ENCODE measurements at places on chromosomes 13 and 19.

DNA sequence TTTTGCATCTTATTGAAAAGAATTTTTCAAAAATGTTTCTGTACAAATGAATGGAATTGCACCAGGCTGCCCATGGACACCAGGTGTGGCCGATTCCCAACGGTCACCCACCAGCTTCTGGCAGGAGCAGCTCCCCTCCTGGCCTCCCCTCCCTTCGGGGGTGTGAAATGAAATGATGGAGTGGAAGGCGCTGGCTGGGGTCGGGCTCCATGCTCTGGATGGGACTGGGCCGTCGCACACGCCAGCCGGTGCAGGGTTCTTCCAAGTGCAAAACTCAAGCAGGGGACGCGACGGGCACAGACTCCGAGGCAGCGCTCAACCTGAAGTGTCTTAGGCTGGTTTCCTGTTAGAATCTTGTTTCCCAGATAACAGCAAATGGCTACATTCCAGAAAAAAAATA, 21.9 kb downstream of the C19orf44 start:
- DNase-seq, result no peak

DNA sequence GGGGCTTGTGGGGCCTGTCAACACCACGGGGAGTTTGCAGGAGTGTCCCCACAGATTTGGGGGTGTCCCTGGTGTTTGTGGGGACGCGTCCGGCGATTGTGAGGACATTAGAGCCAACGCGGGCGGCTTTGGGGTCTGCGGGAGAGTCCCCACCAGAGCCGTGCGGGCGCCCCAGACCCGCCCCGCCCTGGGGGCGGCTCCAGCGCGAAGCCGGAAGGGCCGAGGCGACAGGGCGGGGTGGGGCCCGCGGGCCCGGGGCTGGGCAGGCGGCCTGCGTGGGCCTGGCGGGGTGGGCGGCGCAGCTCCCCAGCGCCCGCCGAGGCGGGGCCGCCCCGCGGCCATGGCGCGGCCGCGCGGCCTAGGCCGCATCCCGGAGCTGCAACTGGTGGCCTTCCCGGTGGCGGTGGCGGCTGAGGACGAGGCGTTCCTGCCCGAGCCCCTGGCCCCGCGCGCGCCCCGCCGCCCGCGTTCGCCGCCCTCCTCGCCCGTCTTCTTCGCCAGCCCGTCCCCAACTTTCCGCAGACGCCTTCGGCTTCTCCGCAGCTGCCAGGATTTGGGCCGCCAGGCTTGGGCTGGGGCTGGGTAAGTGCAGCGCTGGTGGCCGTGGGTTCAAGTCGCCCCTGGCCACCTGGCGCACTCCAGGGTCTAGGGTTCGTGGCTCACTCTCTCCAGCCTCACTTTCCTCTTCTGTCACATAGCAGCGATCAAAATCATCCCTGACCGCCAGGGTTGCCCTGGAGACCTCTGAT, 10.3 kb downstream of the PDE4A start:
- DNase-seq, result peak; percentile 66

- no peak for DNase-seq
Observed at GRCh38 chr19:2287585-2288337, 5.8 kb upstream of the PEAK3 start.

- no peak for DNase-seq
Observed at GRCh38 chr19:13621413-13621812, 115.1 kb upstream of the CACNA1A start.

DNA sequence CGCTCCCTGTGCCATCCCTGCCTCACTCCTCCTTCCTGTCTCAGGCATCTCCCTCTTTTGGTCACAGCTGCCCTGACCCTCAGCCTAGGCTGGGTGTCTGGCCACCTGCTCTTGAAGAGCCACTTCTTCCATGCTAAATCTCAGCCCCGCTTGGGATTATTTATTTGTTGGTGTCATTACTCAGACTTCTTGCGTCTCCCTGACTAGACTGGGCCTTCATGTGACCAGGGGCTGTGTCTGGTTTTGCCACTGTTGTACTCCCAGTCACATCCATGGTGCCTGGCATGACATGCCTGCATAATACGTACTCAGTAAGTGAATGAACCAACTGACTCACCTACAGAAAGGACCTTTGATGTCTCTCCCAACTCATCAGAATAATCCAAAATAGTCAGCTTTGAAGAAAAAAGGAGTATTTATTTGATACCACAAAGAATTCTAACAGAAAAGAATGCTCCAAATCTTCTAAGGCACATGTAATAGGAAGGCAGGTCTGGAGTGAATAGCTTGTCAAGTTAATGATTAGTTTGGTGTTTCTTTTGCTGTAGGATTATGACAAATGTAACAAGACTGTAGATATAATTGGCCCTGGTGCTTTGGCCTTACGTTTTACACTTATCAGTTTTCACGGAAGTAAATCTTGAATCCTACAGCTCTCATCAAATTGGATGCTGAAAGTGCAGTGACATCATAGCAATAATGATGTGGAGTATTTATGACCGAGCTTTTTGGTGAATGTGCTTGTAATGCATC, 84.0 kb downstream of the ALOX5AP start:
- DNase-seq, result no peak

- no peak for DNase-seq
Observed at GRCh38 chr19:46296722-46297461, at the start of gene HIF3A. Gene HIF3A (plus strand): TSS chr19:46297042. CDS start chr19:46297077, 35 bp downstream.

DNA sequence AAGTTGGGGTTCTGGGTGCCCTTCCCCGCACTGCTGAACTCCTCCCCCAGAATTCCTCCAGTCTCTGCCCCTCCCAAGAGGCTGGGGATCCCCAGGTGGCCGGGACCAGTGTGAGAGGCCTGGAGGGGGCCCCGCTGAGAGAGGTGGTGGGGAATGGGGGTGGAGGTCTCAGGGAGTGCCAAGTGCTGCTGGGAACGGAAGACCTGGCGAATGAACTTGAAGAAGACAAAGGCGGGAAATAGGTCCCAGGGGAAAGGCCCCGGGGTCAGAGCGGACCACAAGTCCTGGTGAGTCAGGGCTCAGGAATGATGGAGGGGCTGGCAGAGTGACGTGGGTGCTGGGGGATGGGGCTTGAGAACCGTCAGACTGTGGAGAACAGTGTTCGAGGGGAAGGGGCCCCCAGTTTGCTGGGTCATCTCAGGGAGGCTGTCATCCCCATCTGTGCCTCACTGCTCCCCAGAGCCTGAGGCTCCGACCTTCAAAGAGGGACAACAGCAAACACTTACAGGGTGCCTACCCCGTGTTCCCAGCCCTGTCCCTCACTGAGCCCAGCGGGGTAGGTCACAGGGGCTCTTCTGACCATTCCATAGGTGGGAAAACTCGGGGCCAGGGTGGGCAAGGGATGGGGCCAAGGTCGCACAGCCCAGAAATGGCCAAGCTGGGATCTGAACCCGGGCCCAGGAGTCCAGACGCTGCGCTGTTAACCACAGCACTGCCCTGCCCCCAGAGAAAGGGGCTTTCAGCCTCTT, 16.0 kb upstream of the SEMA6B start:
- DNase-seq, result no peak

GRCh38 chr19:50158577-50158976, 4.5 kb downstream of the IZUMO2 start:
- DNase-seq, result no peak

DNA sequence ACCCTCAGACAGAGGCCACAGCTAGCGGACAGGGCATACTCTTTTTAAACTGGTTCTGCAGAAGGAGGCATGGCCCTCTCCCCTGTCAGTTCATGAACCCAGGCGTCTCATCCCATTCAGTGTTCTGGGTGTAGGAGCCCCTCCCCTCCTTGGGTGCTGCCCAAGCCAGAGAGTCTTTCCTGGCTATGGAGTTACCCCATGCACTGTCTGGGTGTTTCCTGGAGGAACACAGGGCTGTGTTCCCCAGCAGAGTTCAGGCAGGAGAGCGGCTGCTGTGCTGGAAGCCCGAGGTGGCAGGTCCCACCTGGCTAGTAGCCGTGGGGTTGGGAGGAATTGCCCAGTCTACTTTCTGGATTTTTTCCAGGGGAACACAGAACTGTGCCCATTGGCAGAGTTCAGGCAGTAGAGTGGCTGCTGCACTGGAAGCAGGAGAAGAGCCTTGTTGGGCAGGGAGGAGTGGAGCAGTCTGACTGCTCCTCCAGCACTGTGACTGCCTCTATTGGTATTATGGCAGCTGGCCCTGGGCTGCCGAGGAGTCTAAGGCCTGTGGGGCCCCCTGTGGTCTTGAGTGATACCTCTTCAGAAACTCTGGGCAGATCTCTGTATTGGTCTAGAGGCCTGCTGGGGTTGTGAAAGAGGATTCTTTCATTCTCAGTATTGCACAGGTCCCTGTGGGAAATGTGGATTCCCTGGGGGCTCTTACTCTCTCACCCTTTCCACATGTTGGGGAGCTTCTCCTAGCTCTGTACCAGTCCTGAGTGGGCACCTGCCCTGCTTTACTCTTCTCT, 168.3 kb downstream of the PCDH20 start:
- DNase-seq, result peak; percentile 2

DNA sequence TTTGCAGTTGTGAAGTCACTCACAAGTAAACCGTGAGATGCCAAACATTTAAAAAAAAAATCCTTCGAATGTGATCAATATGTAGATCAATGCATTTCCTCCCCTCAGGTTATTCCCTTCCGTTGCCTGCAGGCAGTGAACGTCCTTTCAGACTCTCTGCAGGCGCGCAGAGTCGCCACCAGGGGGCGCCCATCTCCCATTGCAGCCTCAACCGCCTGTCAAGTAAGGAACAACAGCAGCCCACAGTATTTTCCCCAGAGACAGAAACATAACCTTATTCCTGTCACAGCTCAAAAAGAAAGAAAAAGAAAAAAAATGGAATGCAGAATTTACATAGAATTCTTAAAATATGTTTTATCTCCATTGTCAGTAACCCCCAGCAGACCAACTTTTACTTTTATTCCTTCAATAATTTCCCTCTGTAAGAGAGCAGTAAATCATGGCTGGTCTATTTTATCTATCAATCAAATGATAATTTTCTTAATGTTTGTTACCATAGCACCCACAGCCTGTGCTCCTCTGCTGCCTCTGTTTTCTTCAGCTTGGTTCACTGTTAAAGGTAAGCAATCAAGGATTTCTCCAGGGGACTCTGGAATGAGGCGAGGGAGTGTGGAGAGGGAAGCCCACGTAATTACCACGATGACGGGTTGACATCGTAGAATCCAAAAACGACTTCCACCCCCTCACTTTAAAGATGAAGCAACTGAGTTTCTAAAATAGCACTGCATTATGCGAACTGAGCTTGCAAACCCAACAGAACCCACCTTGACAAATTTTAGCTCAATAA, 637.6 kb upstream of the ARGLU1 start:
- no peak for DNase-seq

DNA sequence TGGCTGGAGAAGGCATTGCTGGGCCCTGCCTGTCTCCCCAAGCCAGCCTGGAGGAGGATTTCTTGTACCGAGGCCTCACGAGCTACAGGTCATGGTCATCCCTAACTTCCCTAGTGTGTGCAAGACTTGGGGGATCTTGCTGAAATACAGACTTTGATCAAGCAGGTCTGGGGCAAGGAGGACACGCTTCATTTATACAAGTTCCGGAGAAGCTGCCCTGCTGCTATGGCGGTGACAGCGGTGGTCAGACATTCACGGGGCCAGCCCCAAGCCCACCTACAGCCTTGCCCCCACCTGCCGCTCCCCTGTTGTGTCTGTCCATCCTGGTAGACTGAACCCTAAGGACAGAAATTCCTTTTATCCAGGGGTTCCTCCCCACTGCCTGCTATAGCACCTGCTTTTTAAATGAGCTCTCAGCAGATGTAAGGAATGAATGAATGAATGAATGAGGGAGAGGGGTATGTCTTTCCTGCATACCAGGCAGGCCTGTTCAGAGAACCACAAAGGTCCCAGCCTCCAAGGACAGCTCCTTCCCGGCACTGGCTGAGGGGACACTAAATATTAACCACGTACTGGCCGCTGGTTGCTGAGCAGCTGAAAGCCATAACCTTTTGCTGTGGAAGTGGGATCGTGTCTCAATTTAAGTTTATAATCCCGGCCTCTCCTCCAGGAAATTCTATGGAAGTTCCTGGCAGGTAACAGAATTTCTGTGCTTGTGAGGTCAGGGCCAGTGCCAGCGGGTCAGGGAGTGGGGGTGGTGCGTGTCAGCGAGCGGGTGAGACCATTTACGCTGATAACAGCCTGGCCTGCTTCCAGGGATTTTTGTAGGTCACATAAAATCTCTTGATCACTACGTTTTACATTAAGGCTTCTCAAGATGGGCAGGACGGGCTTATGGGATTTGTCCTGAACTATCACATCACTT, 27.1 kb downstream of the TSSK6 start:
- DNase-seq, result no peak

- DNase-seq, result no peak
Observed at GRCh38 chr19:45900738-45901431, 1.5 kb downstream of the MYPOP start.

DNA sequence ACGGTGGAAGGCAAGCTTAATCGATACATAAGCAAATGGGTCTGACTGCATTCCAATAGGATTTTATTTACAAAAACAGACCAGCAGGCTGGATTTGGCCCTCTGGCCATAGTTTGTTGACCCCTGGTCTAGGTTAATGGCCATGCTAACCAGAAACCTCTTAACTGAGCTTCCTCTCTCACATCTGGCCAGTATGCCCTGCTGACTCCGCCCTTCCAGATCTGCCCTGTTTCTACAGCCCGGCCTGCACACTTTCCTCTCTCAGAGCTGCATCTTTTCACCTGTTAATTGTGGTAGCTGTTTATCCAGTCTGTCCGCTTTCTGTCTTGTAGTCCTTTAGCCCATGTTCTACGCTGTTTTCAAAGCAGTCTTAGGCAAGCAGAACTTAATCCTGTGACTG, 25.6 kb downstream of the EDNRB start:
- DNase-seq, result no peak

GRCh38 chr19:45184115-45184514, 5.5 kb downstream of the BLOC1S3 start:
- no peak for DNase-seq

DNA sequence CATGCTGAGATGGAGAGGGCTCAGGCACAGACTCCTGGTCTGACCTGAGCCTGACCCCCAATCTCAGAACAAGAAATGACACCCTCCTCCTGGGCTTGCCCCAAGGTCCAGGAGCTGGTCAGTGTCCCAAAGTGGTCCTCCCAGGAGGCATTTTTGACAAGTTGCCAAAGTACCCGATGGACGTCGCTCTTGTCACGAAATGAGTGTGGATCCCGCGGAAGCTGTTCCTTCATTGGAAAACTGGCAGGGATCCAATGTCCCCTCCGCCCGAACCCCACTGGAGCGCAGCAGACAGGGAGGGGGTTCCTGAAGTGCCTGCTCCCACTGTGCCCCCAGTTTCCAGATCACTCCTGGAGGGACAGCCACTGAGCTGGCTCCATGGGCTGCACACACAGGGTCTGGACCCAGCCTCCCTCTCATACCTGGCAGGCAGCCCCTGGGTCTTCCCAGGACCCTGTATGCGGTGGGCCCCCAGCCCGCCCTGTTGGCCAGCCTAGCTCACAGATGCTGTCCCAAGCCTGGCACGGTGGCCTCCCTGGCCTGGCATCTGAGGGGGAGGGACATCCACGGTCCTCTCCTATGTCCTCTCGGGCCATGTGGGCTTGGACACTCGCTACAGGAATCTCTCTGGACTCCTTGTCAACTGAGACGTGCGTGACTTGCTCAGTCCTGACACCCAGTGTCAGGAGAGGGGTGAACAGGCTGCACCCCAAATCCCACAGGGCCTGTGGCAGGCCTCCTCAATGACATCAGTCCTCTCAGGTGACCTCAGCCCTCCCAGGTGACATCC, 12.8 kb upstream of the ZNF14 start:
- no peak for DNase-seq

GRCh38 chr19:51784922-51785690, 9.9 kb upstream of the FPR3 start:
- peak; percentile 25 for DNase-seq

- no peak for DNase-seq
Observed at GRCh38 chr19:43560687-43561086, 14.6 kb downstream of the XRCC1 start.

Data from GM06990 (cell line).